NCI-H2029 (cell line): ENCODE measurements at places on chromosomes 7 and 10.

GRCh38 chr7:116576350-116577319 lies 51.8 kb downstream of the CAV1 start:
- DNase-seq = no peak

GRCh38 chr7:84076219-84076618 lies 118.4 kb downstream of the SEMA3A start:
- no peak for DNase-seq

GRCh38 chr7:5519515-5519928 lies 95.9 kb upstream of the TNRC18 start:
- no peak for DNase-seq

- no peak for DNase-seq
These were observed 44.5 kb downstream of the EMX2 start for GRCh38 chr10:117587036-117587435.

DNA sequence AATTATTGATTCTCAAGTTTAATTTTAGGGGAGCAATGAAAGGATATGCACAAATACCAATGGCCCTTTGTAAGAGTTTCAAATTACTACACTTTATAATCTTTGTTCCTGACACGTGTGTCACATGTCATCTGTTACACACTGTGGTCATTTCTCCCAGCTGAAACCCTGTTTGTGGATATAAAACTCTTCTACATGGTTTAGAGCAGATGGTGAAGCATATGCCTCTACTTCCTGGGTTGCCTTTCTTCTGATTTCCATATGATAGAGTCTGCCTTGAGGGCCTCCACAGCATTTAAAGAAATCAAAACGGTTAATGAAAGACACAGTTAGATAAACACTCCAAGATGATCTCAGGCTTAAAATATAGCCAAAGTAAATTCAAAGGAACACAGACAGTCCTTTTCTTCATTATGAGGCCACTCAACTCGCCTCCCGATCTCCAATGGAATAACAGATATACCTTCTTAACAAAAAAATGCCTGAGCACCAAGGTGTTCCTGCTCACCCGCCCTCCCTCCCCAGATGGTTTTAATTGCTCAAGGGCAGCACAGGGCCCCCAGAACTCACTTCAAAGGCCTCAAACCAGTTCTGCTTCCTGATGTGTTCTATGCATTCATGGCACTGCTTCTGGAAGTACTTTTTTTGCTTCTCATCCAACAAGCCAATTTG lies 75.0 kb downstream of the CPVL start:
- DNase-seq = no peak

DNA sequence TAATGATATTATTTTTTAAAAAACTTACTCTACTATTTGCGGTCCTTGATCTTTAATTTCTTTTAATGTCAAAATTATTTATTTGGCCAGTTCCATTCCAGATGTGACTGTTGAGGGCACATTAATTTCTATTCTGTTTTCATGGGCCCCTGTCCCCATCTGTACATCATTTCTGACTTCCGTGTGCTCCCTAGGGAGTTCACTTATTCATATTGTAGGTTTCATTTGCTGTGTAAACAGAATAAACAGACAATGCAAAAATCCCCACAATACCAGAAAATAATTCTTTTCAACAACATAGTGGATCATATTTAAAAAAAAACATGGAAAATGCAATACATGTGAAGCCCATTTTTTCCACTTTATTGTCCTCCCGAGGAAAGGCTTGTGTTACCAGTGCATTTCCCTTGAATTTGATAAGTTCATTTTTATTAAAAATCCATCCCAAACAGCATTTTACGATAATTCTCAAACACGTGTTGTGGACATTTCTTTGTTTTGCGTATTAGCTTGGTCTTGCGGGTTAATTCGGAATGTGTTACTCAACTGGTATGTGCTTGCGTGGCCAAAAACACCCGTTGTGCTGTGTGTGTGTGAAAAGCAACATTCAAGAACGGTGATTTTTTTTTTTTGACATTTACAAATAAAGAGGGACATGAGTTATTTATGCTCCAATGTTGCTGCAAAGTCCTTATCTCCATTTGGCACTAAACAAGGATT lies 138.4 kb downstream of the MGMT start:
- no peak for DNase-seq

DNA sequence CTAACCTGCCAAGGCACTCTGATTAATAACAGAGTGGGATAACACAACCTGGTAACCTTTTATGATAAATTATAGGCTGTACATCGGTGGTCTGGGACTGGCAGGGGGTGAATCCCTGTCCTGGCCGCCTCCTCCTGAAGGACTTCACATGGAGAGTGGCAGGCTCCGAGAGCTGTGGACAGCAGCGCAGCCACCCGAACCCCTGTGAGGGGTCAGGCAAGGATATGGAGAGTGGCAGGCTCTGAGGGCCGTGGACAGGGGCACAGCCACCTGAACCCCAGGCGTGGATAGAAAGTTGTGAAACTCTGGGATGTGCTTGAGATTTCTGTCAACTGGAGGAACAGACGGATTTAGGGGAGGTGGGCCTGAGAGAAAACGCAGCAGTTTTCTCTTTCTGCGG lies 107.0 kb upstream of the MGMT start:
- DNase-seq = no peak

GRCh38 chr7:74452748-74453321 lies 871 bp upstream of the GTF2IRD1 start:
- DNase-seq = no peak

DNA sequence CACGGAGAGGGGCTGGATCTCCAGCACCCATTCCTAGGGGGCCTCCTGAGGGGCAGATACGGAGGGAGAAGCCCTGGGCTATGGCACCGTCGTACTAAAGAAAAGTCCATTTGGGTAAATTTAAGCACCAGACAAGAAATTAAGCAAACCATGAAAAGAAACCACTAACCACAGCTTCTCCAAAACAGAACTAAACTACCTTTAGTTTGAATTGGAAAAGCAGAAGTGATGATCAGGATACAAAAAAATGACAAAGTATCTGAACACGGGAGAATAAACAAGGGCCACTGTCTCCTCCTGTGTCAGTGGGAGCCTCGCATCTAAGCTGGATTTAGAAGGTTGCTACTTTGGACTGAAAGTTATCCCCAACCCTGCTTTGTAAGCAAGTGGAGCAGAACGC lies 69.1 kb downstream of the DIP2C start:
- DNase-seq = no peak

GRCh38 chr10:44267007-44267406 lies 117.9 kb downstream of the CXCL12 start:
- no peak for DNase-seq

DNA sequence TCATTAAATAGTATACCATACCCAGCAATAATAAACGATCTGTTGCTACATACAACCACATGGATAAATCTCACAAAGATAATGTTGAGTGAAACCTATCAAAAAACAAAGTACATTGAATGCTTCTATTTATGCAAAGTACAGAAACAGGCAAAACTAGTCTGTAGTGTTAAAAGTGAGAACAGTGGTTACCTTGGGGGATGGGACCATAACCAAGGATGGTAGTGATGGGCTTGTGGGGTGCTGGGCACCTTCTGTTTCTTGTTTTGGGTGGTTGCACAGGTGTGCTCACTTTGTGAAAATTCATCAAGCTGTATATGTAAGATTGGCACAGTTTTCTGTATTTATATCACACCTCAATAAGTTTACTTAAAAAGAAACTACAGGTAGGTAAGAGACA lies 105.7 kb downstream of the ATE1 start:
- no peak for DNase-seq

DNA sequence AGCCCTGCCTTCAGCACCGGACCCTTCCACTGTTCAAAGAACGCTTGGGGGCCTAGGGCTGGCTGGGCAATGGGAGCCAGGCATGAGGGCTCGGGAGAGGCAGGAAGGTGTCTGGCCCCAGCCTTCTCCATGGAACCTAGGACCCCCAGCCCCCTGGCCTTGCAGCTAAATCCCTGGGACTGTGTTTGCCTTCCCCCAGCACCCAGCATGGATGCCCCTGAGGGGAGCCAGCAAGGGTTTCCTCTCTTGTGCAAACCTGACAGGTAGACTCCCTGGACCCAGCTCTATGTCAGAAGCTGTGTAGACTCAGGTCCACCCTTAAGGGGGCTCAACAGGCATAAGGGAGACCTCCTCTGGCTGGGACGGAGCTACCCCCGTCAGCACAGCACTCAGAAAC lies 288.0 kb downstream of the GRID1 start:
- no peak for DNase-seq

DNA sequence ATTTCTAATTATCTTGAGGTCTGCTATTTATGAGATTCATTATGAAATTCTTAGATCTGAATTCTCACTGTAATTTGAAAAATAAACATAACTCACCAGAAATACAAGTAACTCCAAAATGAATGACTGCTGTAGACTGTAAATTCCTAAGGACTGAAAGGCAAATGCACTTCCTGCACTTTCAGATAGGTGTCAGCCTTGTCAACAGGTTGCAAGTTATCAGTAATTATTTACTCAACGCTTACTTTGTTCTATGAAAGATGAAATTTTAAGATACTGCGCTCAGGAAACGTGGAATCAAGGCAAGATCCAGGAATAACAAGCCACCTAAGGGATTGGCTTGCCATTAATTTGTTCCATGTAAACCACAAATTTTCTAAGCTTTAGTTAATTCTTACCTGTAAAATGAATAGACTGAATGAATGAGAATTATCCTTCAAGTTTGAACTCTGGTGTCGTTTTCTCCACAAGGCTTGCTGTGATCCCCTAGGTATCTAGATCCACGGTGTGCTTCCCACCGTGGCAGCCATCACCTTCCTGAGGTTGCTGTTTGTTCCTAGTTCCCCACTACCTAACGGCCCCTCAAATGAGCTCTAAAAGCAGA lies 12.6 kb downstream of the DHX32 start:
- no peak for DNase-seq
